Activated CD8-positive, alpha-beta T cell treated with anti-CD3 and anti-CD28 coated beads, Interleukin-2, amount 10 ng/mL, durations not matched to agents 7 days and 5 days (primary cell): ENCODE measurements at places on chromosomes 13 and 19. TPM values are rescaled to one million over a fixed set of nuclear protein-coding genes. Genes with fewer than 3 reads are reported as not detected.
A peak's percentile ranks its signal among the peaks of the same experiment; 100 is the strongest.

Gene ERICH4
- total RNA-seq = not detected

DNA sequence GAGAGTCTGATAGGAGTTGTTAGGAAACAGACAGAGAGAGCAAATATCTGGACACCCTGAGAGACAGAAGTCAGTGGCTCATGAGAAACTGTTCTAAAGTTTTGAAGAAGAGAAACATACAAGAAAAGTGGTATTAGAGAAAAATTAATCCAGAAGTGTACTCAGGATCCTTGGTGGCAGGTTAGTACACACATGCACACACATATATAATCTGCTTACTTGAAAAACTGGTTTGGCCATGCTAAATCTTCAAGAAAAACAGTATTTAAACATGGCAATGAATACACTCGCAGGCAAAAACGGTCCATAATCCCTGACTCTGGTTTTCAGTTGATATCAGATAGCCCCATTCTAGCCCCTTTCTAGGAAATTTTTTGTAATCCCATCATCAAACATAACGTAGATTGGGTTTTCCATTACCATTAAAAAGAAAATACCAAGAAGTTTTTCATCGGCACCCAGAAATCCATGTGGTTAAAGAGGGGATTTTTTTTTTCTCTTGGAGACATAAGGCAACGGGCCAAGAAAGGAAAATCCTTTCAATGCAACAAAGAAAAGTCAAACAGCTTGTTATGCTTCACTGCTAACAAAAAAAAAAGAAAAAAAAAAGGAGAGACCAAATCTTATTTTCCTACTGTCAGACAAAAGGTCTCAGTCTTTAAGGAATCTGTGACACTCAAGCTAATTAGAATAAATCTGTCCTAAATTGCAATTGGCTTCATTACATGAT is 178.0 kb upstream of the MIR17HG start:
- H3K27me3 ChIP-seq = no peaks in the 10 kb centered on the region
- no peak for DNase-seq
- H3K36me3 ChIP-seq = no peaks in the 10 kb centered on the region
- no peak overlapping the region for H3K27ac ChIP-seq
- no peak overlapping the region for H3K4me3 ChIP-seq

Gene RUBCNL
- not detected for total RNA-seq

DNA sequence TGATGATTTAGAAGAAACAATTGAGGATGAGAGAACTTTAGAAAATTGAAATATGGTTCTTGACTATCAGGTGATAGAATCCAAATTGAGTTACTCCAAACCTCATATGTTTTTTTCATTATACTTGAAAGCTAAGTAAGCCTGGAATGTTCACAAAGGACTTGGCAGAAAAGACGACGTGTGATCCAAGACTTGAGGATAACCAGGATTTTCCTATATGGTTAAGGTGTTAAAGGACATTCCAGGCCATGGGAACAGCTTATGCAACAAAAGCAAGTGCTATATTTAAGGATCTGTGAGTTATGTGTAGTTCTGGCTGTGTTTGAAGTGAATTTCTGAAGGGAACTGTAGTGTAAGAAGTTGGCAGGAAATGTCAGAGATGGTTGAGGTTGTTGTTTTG is 52.5 kb downstream of the SLITRK1 start:
- H3K27me3 ChIP-seq = no peaks in the 10 kb centered on the region
- H3K4me1 ChIP-seq = no peaks in the 10 kb centered on the region
- H3K36me3 ChIP-seq = no peaks in the 10 kb centered on the region

Gene ZNF44
- 11.6 TPM for total RNA-seq

Gene PSG6
- not detected for total RNA-seq

Gene CDKN2D
- total RNA-seq = 88.7 TPM

Gene ZNF562
- 29.2 TPM for total RNA-seq

DNA sequence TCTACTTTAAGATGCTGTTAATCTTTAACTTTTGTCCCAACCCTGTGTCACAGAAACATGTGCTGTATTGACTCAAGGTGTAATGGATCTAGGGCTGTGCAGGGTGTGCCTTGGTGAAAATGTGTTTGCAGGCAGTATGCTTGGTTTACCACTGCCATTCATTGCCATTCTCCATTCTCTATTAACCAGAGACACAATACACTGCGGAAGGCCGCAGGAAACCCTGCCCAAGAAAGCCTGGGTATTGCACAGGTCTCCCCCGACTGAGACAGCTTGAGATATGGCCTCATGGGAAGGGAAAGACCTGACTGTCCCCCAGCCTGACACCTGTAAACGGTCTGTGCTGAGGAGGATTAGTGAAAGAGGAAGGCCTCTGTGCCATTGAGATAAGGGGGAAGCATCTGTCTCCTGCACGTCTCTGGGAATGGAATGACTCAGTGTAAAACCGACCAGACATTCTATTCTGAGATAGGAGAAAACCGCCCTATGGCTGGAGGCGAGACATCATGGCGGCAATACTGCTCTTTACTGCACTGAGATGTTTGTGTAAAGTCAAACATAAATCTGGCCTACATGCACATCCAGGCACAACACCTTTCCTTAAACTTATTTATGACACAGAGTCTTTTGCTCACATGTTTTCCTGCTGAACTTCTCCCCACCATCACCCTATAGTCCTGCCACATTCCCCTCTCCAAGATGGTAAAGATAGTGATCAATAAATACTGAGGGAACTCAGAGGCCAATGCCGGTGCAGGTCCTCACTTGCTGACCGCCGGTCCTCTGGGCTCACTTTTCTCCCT is 13.1 kb upstream of the ZNF888 start:
- no peak overlapping the region for H3K27ac ChIP-seq
- H3K27me3 ChIP-seq = no peaks in the 10 kb centered on the region
- peaks cover 28% of the 10 kb centered on the region for H3K4me1 ChIP-seq
- H3K36me3 ChIP-seq = peaks cover 63% of the 10 kb centered on the region

DNA sequence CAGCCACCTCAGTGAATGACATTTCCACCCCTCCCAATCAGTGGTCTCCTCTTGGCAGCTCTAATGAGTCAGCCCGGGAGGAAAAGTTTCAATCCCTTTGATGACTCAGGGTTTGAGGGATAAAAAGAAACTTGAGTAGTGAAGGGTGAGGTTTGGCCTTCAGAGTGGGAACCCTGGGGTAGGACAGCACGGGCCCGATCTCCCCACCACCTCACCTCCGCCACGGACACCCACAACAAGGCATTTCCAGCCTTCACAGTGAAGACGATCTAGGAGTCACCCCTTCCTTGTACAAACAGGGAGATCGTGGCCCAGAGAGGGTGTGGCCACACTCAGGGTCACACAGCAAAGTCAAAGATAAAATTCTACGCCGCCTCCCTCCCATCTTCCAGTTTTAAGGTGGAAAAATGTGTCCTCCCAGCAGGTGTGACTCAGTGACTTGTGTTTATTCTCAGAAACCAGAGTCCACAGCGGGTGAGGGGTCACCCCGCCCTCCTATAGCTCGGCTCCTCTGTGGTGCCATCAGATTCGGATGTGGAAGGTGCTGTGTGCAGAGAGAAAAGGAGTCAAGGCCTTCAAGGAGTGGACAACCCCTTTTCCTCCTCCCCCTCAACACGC is 12.3 kb downstream of the CIB3 start:
- no peaks in the 10 kb centered on the region for H3K27me3 ChIP-seq
- DNase-seq = no peak
- peaks cover 24% of the 10 kb centered on the region for H3K36me3 ChIP-seq
- H3K4me3 ChIP-seq = no peak overlapping the region

- no peaks in the 10 kb centered on the region for H3K36me3 ChIP-seq
- no peak overlapping the region for H3K27ac ChIP-seq
- H3K4me3 ChIP-seq = no peak overlapping the region
- no peak for DNase-seq
Observed at GRCh38 chr19:48742096-48742495, 1.7 kb upstream of the RASIP1 start.

- H3K36me3 ChIP-seq = peaks cover 6% of the 10 kb centered on the region
- H3K4me1 ChIP-seq = peaks cover 49% of the 10 kb centered on the region
- peak overlapping the region; percentile 83 for H3K27ac ChIP-seq
Observed at GRCh38 chr19:1103132-1103707, 574 bp upstream of the GPX4 start.

GRCh38 chr19:3770136-3770999 is 1.7 kb downstream of the RAX2 start:
- peaks cover 27% of the 10 kb centered on the region for H3K4me1 ChIP-seq
- no peaks in the 10 kb centered on the region for H3K27me3 ChIP-seq
- H3K36me3 ChIP-seq = peaks cover 17% of the 10 kb centered on the region
- H3K4me3 ChIP-seq = no peak overlapping the region
- peak overlapping the region; percentile 25 for H3K27ac ChIP-seq

- peak overlapping the region; percentile 22 for H3K27ac ChIP-seq
- peaks cover 11% of the 10 kb centered on the region for H3K27me3 ChIP-seq
- H3K4me1 ChIP-seq = peaks cover 36% of the 10 kb centered on the region
- H3K4me3 ChIP-seq = peak overlapping the region; percentile 0
- peak; percentile 55 for DNase-seq
Observed at GRCh38 chr13:30006246-30006645, 155.8 kb upstream of the UBL3 start.

DNA sequence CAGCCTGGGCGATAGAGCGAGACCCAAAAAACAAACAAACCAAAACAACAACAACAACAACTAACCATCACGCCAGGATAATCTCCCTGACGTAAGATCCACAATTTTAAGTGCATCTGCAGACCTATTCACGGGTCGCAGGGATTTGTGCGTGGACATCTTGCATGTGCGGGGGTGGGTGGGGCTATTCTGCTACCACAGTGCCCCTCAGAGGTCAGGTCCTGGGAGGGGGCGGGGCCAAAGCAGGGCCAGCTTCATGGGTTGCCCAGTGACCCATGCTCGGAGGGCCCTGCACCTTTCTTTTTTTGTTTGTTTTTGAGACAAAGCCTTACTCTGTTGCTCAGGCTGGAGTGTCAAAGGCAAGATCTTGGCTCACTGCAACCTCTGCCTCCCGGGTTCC is 2.6 kb upstream of the CDC42EP5 start:
- H3K4me3 ChIP-seq = no peak overlapping the region
- no peaks in the 10 kb centered on the region for H3K36me3 ChIP-seq
- H3K27ac ChIP-seq = no peak overlapping the region
- no peak for DNase-seq
- H3K27me3 ChIP-seq = peaks cover 37% of the 10 kb centered on the region
- H3K4me1 ChIP-seq = peaks cover 26% of the 10 kb centered on the region

Gene EFNB2
- total RNA-seq = 0.16 TPM

GRCh38 chr13:40985381-40986100 is 33.6 kb downstream of the ELF1 start:
- no peak for DNase-seq
- H3K4me3 ChIP-seq = peak overlapping the region; percentile 81
- H3K27ac ChIP-seq = peak overlapping the region; percentile 96
- peaks cover 60% of the 10 kb centered on the region for H3K4me1 ChIP-seq
- peaks cover 29% of the 10 kb centered on the region for H3K36me3 ChIP-seq

DNA sequence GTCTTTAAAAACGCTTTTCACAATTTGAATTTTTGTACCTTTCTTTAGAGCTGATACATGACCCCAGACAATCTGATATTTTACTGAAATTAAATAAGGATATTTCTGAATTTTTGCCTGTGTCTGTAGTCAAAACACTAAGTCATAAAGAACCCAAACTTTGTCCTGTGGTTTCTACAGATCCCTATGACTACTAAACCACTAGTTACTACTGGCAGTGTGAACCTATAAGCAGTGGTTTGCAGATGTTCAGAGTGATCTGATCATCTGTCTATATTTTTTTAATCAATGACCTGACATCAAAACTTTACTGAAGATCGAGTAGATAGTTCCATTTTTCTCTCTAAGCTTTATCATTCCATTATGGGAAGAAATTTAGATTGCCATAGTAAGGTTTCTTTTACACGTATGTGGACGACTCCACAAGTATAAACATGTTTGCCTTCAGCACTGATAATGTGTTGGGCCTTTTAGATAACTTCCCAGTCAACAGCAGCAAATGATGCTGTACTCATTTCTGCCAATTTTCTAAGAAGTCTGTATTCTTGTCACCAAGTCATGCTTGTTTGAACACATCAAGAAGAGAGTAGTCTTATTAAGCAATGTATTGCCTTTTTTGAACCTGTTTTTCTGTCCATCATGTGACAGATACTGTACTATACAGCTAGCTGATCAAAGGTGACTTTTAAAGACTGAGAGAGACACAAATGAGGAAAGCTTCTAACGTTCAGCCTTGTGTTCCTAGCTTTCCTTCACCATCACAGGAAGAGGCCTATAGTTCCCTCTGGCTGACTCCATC is 21.8 kb downstream of the POLR1D start:
- no peak for DNase-seq
- peaks cover 8% of the 10 kb centered on the region for H3K4me1 ChIP-seq
- no peak overlapping the region for H3K4me3 ChIP-seq

DNA sequence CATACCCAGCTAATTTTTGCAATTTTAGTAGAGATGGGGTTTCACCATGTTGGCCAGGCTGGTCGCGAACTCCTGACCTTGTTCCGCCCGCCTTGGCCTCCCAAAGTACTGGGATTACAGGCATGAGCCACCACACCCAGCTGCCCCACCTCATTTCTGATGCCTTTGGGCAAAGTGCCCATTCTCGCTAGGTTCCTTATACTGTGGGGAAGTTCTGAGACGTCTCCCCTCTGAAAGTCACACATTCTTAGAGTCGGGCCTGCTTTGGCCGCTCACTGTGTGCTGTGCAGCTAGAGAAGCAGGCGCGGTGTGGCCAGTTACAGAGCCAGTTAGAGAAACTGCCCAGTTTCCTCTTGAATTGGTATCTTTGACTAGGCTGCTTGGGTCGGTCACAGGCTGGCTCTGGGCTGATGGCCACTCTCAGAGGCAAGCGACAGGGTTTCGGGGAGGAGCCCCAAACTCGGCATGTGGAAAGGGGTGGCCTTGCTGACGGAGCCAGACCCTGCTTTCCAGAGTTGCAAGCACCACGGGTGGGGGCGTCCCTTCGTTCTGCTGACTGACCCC is 18.0 kb downstream of the PRAM1 start:
- H3K27ac ChIP-seq = peak overlapping the region; percentile 15
- no peak for DNase-seq

Gene SLC7A9
- total RNA-seq = 0.10 TPM

DNA sequence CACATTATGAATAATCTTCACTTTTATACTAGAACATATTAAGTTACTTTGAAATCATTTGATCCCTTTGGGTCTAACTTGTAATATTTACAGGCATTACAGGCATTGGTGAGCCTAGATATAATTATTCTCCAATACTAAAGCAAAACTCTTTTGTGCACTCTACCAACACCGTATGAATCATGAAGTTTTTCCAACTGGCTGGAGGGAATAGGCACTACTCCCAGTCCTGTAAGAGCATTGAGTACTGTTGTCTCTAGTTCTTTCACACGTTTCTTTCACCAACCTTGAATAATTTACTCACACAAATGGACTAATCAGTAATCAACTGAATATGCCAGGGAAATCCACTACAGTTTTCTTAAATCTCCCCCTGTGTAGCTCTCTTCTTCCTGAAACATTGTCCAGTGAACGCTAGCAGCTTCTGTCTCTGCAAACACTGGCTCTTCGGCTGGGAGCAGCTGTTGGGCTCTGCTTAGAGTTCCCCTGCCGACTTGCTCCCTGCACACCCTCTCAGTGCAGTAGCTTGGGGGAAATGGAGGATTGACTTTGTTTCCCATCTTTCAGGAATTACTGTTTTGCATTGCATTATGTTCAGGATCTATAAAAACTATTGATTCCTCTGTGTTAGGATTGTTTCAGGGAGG is 476.7 kb downstream of the RFC3 start:
- no peak for DNase-seq
- H3K36me3 ChIP-seq = no peaks in the 10 kb centered on the region
- H3K27me3 ChIP-seq = no peaks in the 10 kb centered on the region
- no peak overlapping the region for H3K27ac ChIP-seq

- H3K36me3 ChIP-seq = no peaks in the 10 kb centered on the region
- H3K4me1 ChIP-seq = no peaks in the 10 kb centered on the region
- no peak overlapping the region for H3K27ac ChIP-seq
- H3K27me3 ChIP-seq = no peaks in the 10 kb centered on the region
Observed at GRCh38 chr13:63092456-63092855, 1676.8 kb upstream of the PCDH20 start.

Gene ZNF878
- total RNA-seq = 1.7 TPM
